ENCODE measurements at places on chromosomes 5 and 9. TPM values are rescaled to one million over a fixed set of nuclear protein-coding genes. Genes with fewer than 3 reads are reported as not detected.

DNA sequence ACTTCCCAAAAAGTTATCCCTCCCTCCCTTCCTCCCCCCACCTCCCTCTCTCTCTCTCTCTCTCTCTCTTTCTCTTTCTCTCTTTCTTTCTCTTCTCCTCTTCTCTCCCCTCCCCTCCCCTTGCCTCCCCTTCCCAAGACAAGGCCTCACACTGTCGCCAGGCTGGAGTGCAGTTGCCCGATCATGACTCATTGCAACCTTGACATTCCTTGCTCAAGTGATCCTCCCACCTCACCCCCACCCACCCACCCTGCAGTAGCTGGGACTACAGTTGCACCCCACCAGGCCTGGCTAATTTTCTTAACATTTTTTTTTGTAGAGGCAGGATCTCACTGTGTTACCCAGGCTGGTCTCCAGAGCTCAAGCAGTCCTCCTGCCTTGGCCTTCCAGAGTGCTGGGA is 32.8 kb downstream of the VPS13A start:
- DNase-seq = no peak

PFN3 gene
- total RNA-seq = not detected

RNF208 gene
- total RNA-seq = 1.1 TPM

- DNase-seq = peak; percentile 80
Observed at GRCh38 chr9:83706676-83707517, 861 bp downstream of the UBQLN1 start.

NAIP gene
- total RNA-seq = 7.0 TPM

DNA sequence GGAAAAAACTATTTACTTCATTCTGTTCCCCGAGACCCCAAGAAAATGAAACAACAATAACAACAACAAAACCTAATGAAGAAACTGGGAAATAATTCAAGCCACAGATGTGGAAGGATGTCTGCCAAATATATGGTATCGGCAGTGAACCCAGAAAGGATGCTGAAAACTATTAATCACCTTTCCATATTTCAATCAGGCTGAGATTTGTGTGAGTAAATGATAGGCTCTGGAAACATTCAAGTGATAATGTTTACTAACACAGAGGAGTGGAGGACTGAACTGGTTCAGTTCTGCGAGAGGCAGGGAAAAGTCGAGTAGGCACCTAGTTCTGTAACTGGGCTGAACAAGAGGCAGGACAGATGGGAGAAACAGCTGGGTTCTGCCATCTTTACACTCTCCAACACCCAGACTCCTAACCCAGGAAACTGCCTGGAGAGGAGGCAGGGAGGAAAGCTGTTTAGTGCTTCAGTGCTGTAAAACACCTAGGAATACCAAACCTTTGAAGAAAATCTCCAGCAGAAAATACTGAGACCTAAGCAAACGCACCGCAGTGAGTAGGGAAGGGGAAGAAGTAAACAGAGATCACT is 96.8 kb upstream of the GNA14 start:
- no peak for DNase-seq

FAT2 gene
- 0.13 TPM for total RNA-seq

DNA sequence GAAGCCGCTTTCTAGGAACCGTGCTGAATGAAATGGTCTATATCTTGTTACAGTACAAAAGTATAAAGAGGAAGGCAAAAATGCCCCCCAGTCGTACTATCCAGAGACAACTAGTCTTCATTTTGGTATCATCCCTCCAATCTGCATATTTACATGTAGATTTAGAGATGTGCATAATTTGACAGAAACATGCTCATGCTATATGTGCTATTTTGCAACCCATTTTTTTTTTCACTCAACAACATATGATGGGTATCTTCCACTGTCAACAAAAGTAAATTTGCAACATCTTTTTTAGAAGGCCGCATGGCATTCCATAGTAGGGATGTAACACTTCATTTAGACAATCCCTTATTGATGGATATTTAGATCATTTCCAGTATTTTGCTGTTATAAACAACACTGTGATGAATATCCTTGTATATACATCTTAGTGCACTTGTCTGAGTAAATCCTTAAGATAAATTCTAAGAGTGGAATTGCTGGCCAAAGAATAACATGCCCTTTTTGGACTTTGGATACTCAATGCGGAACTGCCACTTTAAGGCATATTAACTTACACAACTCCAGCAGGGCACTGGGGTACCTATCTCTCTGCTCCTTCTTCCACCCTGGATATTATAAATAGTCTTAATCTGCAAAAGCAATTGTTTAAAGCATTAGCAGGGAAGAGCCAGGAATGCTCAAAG is 71.1 kb upstream of the SH3PXD2B start:
- no peak for DNase-seq

MSMP gene
- 2.8 TPM for total RNA-seq

NR3C1 gene
- 9.9 TPM for total RNA-seq

- DNase-seq = no peak
Observed at GRCh38 chr9:126401107-126401506, 74.5 kb downstream of the MVB12B start.

DNA sequence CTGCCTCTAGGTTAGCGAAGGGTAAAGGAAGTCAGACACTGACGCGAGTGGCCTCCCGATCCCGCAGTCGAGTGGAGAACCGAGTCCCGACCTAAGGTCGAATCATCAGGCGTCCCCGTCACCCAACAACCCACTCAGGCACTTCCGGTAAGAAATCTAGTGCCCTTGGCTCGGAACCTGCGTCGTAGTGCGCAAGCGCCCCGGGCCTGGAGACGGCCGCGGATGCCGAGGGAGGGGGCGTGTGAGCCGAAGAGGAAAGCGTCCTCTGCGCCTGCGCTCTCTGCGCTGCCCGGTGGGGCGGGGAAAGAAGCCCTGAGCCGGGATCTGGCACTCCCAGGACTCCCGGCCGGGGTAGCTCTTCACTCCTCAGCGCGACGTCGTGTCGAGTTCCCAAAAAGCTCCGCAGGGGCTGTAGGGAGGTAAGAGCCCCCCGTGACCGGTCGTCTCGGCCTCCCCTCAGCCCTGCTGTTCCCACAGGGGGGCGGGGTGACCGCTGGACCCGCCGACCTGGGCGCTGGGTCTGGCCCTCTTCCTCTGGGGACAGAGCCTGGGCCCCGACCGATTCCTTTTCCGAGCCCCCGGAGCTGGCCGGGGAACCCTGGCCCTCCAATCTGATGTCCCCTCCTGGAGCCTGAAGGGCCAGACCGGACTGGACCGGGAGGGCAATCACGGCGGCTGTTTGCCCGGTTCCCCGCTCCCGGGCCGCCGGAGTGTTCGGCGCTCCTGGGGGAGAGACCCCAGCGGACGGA is at the start of gene ZFYVE16:
TSS of gene ZFYVE16 (plus strand) at position 330 of the 749 bp plus-strand sequence. CDS start 26,084 bp downstream, outside the sequence.
- DNase-seq = peak; percentile 99

PCDHB4 gene
- 2.3 TPM for total RNA-seq

- no peak for DNase-seq
Observed at GRCh38 chr9:75088646-75089372, 495 bp downstream of the OSTF1 start.

AUH gene
- 14.4 TPM for total RNA-seq

GRCh38 chr9:77945798-77946197 is 85.8 kb downstream of the GNAQ start:
- no peak for DNase-seq

TMEM232 gene
- total RNA-seq = 3.1 TPM

DNA sequence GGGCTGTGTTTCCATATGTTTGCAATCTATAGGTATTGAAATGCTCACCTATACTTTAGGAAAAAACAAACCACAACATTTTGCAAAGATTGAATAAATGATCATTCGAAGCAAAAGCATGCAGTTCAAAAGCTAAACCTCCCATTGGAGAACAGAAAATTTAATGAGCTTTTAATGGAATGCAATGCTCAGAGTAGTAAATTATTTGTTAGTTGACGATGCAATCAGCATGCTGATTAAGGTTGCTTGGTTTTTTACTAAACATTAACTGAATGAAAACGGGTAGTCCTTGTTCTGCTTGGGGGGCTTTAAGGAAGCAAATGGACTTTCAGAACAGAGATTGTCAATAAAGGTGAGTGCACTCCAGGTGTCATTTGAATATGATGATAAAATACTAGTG is 123.3 kb upstream of the TMEM161B start:
- no peak for DNase-seq

- DNase-seq = no peak
Observed at GRCh38 chr9:123562844-123563346, 206.9 kb downstream of the CRB2 start.

ZFP37 gene
- 4.2 TPM for total RNA-seq

DNA sequence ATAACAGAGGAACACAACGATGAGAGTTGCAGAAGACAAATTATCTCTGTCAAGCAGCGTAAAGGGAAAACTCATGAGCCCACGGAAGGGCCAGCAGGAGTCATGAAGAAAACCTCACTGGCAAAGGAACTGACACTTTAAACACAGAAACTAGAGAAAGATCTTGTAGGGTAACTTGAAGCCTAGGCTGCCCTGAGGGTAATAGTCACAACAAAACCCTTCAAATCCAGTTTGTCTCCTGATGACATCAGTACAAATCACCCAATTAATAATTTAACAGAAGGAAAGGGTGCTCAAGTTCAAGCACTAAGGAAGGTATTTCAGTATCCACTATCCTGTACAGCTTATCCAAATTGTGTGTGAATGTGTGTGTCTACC is 549.1 kb downstream of the MTRR start:
- no peak for DNase-seq

GRCh38 chr5:7659420-7659819 is 191.5 kb downstream of the CFAP90 start:
- no peak for DNase-seq

AK8 gene
- 2.0 TPM for total RNA-seq

DNA sequence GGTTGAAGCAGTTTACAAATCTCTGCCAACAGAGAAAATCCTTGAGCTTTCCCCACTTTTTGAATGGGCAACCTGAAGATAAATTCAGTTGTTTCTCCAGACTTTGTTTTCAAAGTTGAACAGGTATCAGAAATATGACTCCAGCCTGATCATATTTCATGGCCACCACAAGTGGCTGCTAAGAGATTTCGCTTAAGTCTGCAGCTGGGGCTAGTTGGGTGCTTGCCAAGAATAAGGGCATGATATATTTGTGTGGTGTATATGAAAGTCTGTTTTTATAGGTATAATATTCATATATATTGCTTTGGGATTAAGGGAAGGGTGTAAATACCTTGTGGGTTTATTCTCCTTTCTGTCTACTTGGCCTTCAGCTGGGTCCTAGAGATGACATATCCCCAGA is 168.4 kb upstream of the GDNF start:
- no peak for DNase-seq

- DNase-seq = no peak
Observed at GRCh38 chr5:159566832-159567231, 236.5 kb upstream of the IL12B start.

CDO1 gene
- total RNA-seq = 2.9 TPM

DNA sequence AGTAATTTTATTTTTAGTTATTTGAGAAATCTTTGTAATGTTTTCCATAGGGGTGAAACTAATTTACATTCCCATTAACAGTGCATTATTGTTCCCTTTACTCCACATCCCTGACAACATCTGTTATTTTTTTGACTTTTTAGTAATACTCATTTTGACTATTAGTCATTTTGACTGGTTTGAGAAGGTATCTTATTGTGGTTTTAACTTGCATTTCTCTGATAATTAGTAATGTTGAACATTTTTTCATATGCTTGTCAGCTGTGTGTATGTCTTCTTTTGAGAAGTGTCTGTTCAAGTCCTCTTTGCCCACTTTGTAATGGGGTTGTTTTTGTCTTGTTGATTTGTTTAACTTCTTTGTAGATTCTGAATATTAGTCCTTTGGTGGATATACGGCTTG is 27.5 kb downstream of the CCDC152 start:
- no peak for DNase-seq

DNA sequence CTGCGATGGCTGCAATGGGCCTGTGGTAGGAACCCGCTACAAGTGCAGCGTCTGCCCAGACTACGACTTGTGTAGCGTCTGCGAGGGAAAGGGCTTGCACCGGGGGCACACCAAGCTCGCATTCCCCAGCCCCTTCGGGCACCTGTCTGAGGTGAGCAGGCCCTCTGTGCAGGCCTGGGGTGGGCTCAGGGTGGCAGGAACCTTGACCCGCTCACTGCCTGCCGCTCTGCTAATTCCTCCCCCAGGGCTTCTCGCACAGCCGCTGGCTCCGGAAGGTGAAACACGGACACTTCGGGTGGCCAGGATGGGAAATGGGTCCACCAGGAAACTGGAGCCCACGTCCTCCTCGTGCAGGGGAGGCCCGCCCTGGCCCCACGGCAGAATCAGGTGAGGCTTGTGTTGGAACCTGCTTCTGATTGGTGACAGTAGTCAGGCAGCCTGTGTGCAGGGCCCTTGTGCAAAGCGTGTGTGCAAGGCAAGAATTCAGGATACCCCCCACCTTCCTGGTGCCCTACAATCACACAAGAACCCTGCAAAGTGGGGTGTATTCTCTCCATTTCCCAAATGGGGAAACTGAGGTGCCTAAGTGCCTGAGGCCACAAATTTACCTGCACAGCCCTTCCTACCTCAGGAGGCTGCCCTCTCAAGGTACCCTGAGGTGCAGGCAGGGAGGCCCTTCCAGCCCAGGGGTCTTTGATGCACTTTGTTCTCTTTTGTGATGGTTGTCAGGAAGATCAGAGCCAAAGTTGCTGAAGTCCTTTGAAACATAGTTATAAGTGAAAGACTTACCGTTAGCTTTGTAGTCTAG is 3.4 kb downstream of the SQSTM1 start:
- no peak for DNase-seq

GRCh38 chr9:16002816-16003215 is 450.0 kb downstream of the CCDC171 start:
- DNase-seq = no peak

DNA sequence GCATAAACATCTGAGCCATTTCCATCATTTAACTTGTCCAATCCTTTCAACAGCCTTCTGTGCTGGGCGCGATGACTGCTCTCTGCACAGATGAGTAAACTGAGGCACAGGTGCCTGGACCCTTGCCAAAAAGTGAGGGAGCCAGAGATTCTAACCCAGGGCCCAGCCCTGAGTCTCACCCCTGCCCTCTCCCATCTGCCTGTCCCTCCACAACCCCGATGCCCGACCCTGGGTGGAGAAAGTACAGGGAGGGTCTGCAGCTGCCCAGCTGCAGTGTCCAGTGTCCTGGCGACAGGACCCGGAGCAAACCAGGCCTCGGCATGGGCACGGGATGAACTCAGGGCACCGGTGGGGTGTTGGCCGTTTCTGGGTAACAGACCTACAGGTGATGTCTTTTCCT is 39.6 kb upstream of the CLPTM1L start:
- no peak for DNase-seq

DNA sequence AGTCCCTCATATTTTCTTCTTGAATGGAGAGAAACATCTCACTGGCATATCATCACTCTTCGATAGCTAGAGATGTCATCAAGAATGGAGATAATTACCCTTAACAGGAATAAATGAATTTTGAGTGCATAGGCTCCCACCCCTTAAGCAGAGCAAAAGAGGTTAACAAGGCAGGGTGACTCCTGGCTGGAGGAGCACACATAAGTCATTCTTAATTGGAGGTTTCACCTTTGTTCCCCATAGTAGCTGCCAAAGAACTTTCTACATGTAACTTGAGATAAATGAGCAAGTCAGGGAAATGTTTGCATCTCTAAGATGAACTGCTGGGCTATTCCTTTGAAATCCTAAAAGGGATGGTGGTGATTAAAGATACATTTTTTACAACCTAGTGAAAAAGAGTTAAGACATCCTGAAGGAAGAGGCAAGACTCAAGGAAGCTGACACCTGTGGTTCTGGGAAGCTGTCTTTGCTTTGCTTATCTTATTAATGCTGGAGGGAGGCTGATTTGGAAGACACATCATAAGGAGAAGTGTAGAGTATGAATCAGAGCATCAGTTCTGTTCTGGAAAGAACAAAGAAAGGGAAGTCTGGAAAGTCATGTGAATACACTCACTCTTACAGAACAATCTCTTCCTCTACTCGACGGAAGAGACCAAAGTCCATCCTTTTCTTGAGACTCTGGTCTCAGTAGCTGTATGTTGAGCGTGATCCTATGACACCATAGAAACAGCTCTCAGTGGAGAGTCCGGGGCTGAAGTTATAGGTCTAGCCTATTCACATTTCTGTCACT is 326.3 kb downstream of the OSTF1 start:
- DNase-seq = no peak

All from endothelial cell (in vitro differentiated cells).